ENCODE measurements at places on chromosomes 16 and 17. TPM values are rescaled to one million over a fixed set of nuclear protein-coding genes. Genes with fewer than 3 reads are reported as not detected.

DNA sequence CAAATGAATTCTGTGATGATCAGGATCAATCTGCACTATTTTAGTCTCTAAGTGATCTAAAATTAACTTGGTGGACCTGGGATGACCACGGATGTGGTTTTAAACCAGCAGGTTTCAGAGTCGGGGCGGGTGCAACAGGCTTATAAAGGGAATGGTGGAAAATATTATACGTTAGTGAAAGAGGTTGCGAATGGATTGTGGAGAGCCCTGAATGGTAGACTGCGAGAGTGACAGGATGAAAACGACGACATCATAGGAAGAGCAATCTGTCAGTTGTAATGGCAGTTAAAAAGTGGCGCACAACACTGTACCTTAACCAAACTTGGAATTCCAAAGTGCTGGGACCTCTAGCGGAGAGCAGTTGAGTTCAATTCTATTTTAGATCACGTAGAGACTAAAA is 1.2 kb upstream of the CYB5B start:
- H3K27me3 ChIP-seq = no peaks in the 10 kb centered on the region
- H3K36me3 ChIP-seq = no peaks in the 10 kb centered on the region
- peaks cover 17% of the 10 kb centered on the region for H3K4me1 ChIP-seq
- peak overlapping the region; percentile 81 for H3K4me3 ChIP-seq

- no peaks in the 10 kb centered on the region for H3K4me1 ChIP-seq
- no peaks in the 10 kb centered on the region for H3K27me3 ChIP-seq
- H3K36me3 ChIP-seq = no peaks in the 10 kb centered on the region
- H3K4me3 ChIP-seq = no peak overlapping the region
- no peak for DNase-seq
Measured at GRCh38 chr16:11168386-11169051, 87.5 kb downstream of the SOCS1 start.

- no peak overlapping the region for H3K27ac ChIP-seq
- no peak for DNase-seq
- no peaks in the 10 kb centered on the region for H3K36me3 ChIP-seq
- no peaks in the 10 kb centered on the region for H3K27me3 ChIP-seq
- H3K4me1 ChIP-seq = no peaks in the 10 kb centered on the region
Measured at GRCh38 chr16:19853742-19854542, 30.7 kb downstream of the GPRC5B start.

DNA sequence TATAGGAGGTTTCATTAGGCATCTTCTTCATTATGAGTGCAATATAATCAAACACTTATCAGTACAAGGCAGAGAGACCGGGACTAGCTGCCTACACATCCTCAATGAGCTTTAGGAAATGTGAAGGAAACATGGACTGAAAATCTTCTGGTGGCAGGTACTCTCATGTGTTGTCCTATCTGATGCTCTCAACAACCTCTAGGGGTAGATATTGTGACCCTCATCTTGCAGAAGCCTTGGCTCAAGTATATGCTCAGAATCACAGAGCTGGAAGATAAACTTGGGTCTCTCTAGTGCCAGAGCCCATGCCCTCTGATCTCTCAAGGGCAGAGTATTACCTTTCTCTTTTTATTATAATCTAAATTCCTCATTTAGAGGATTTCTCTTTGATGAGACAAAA is 181.6 kb upstream of the C17orf78 start:
- H3K4me1 ChIP-seq = no peaks in the 10 kb centered on the region
- H3K4me3 ChIP-seq = no peak overlapping the region
- DNase-seq = no peak
- H3K27ac ChIP-seq = no peak overlapping the region
- H3K27me3 ChIP-seq = no peaks in the 10 kb centered on the region

Gene PIGW
- total RNA-seq = 43.0 TPM

DNA sequence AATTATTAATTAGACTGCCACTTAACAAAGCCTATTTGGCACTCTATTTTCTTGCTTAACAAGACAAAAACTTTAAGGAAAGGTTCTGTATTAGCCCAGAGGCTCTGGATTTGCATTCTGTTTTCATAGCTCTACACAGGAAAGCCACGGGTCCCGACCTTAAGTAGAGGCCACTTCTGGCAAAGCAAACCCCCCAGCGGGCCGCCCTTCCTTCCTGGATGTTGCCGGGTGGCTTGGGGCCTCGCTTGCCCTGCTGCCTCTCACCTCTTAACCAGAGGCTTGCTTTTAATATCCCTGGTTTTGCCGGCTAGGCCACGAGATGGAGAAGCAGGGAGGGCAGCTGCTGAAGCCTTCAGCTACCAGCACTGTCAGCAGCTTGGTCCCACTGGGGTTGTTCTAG is 4.4 kb downstream of the RTN4RL1 start:
- peaks cover 16% of the 10 kb centered on the region for H3K4me1 ChIP-seq
- peaks cover 11% of the 10 kb centered on the region for H3K27me3 ChIP-seq
- no peak for DNase-seq
- H3K27ac ChIP-seq = no peak overlapping the region
- no peak overlapping the region for H3K4me3 ChIP-seq
- H3K36me3 ChIP-seq = no peaks in the 10 kb centered on the region

DNA sequence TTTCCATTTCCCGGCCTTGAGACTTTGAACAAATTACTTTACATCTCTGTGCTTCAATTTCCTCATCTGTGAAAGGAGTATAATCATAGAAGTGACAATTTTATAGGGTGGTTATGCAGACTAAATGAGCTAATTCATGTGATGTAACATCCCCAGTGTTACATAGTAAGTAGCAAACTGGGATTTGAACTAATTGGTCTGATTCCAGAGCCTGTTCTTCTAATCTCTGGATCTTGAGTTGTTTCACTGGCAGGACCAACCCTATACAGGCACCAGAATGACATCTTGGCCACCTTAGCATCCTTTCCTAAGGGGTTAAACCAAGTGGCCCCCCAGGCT is 77.7 kb downstream of the AATF start:
- no peaks in the 10 kb centered on the region for H3K27me3 ChIP-seq
- no peak overlapping the region for H3K27ac ChIP-seq
- H3K36me3 ChIP-seq = peaks cover 6% of the 10 kb centered on the region
- H3K4me3 ChIP-seq = no peak overlapping the region

DNA sequence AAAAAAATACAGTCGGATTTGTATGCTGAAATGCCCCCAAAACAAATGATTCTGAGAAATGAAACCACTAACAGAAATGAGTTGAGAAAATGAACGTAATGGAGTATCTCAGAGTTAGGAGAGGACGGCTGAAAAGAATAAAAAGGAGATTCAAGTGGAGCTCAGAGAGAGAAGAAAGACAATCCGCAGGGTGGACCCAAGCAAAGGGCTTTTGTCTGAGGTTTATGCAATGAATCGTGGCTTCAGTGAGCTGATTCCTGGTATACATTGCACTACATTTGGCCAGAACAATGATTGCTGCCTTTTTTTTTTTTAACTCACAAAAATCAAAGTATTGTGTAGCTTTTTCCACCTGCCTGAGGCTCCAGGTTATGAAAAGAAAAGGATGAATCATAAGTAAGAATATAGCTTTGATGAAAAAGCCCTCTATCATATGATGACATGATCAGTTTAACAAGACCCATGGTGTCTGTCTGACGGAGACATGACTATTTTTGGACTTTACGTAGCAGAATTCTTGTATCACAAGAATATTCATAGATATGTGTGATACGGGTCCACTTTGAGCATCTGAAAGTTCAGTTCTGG is 4.4 kb upstream of the MED9 start:
- H3K4me3 ChIP-seq = no peak overlapping the region
- DNase-seq = no peak
- peaks cover 9% of the 10 kb centered on the region for H3K4me1 ChIP-seq
- H3K27ac ChIP-seq = no peak overlapping the region
- peaks cover 4% of the 10 kb centered on the region for H3K27me3 ChIP-seq

Gene SMIM36
- not detected for total RNA-seq

GRCh38 chr16:50434872-50435478 is 66.2 kb upstream of the BRD7 start:
- H3K36me3 ChIP-seq = no peaks in the 10 kb centered on the region
- no peaks in the 10 kb centered on the region for H3K4me1 ChIP-seq
- H3K4me3 ChIP-seq = no peak overlapping the region
- DNase-seq = no peak
- H3K27ac ChIP-seq = no peak overlapping the region
- peaks cover 7% of the 10 kb centered on the region for H3K27me3 ChIP-seq

Gene PDE6G
- total RNA-seq = 2.2 TPM

Measured in CD8-positive, alpha-beta memory T cell (primary cell).